ENCODE measurements at places on chromosomes 5 and 9.

- no peak for DNase-seq
Measured at GRCh38 chr5:171808951-171809350, 23.3 kb downstream of the SMIM23 start.

- DNase-seq, result no peak
Measured at GRCh38 chr5:88923623-88924329, 40.8 kb upstream of the MEF2C start.

DNA sequence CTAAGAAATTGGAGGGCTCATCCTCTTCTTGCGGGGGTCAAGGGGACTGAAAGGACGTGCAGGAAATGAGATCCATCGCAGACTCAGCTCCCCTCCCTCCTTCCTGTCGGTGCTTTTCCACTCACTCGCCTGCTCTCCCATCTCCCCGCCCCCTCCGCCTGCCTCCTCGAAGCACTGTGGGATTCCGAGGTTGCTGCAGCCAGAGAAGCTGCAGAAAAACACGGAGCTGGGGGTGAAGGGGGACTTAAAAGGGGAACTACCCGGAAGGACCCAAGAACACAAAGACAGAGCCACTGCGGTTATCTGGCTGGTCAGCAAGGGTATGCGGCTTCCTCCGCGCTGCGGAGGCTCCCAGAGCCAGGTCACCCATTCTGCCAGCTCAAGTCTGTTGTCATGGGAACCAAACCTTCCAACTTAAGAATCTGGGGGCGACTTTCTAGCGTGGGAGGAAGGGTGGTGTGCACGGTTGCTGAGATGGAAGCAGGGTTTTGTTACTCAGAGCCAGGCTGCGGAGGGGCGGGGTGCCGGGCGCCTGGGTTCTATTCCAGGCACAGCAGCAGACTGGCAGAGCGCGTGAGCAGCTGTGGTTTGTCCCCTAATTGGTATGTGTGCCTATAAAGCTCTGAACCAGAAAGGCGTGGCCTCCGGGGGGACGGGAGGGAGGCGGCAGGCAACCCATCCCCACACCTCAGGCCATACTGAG lies 24.9 kb downstream of the PCDHGC5 start:
- DNase-seq, result peak; percentile 79

DNA sequence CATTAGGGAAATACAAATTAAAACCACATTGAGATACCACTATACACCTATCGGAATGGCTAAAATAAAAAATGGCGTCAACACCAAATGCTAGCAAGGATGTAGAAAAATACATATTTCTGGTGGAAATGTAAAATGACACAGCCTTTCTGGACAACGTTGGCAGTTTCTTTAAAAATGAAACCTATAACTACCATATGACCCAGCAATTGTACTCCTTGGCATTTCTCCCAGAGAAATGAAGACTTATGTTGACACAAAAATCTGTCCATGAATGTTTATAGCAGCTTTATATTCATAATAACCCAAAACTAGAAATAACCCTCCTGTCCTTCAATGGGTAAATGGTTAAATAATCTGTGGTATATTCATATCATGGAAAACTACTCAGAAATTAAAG lies 188.7 kb upstream of the RAD23B start:
- no peak for DNase-seq

- DNase-seq, result peak; percentile 69
Measured at GRCh38 chr9:122213589-122214413, 15.0 kb downstream of the LHX6 start.

- no peak for DNase-seq
Measured at GRCh38 chr9:136377341-136378169, 4.1 kb upstream of the CARD9 start.

DNA sequence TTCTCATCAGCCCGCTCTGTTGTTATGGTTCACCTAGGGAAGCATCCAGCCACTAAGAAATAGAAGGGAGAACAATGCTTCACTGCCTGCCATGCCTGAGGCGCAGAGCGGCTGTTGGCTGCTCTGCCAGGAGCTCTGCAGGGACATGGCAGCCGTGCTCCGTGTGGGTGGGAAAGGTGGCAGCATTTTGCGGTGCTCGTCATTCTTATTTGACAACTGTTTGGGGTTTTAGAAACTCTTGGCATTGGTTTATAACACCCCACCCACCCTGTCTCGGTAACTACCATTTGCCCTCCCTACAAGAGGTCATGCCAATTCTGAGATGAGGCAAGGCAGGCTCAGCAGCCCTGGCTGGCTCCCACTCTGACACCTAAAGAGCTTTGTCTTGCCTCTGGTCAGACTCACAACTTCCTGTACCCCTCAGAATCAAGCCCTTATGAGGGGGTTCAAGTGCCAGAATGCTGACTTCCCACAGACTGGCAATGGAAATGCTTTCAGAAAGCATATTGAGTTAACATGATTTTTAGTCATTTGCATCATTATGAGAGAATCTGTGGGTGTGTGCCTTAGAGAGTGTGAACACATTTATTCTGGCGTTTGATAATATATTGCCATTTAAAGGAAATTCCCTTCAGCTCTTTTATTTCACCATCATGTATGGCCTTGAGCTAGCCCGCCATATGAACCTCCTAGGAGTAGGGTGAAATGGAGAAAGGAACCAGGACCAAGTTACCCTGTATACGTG lies 288.0 kb upstream of the ANKRD55 start:
- no peak for DNase-seq

DNA sequence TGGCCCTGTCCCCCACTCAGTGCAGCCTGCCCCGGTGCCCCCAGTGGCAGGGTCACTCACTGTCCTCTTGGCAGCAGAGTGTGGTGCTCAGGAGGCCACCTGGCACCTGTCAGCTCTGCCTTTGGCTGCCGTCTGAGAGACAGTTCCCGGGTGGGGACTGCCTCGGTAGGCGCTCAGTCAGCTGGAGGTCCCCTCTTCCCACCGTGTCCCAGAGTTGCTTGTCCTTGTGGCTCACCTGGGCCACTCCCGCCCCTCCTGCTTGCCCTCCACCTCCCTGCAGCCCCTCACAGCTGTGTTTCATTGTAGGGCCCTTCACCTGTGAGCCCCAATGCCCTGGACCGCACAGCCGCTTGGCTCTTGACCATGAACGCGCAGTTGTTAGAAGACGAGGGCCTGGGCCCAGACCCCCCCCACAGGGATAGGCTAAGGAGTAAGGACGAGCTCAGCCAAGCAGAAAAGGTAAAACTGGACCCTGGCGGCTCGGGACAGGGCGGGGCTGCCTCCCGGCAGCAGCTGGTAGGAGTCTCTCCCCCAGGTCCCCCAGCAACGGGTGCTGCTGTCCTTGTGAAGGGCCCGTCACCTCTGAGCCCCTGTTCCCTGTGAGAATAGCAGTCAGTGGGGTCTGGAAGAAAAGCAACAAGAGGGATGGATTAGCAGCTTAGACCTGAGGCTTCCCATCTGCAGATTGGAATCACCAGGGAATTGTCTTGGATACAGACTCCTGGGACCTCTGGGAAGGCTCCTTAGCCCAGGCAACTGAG lies 122.7 kb downstream of the DAB2IP start:
- DNase-seq, result no peak

DNA sequence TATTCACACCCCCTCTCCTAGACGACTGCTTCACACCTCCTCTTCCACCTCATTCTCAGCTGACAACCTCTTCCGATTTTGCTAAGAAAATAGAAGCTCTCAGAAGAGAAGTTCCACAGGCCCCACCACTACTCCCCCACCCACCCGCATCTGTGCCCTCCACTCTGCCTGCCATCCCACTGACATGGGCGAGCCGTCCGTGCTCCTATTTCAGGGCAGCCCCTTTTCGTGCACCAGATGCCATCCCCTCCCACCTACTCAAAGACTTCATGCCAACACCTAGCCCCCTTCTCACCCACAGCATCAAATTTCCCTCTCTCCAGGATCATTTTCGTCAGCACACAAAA lies 34.6 kb upstream of the JADE2 start:
- no peak for DNase-seq

GRCh38 chr5:44933686-44934085 lies 124.9 kb downstream of the MRPS30 start:
- DNase-seq, result no peak

GRCh38 chr5:97544678-97545077 lies 361.6 kb upstream of the RIOK2 start:
- no peak for DNase-seq

DNA sequence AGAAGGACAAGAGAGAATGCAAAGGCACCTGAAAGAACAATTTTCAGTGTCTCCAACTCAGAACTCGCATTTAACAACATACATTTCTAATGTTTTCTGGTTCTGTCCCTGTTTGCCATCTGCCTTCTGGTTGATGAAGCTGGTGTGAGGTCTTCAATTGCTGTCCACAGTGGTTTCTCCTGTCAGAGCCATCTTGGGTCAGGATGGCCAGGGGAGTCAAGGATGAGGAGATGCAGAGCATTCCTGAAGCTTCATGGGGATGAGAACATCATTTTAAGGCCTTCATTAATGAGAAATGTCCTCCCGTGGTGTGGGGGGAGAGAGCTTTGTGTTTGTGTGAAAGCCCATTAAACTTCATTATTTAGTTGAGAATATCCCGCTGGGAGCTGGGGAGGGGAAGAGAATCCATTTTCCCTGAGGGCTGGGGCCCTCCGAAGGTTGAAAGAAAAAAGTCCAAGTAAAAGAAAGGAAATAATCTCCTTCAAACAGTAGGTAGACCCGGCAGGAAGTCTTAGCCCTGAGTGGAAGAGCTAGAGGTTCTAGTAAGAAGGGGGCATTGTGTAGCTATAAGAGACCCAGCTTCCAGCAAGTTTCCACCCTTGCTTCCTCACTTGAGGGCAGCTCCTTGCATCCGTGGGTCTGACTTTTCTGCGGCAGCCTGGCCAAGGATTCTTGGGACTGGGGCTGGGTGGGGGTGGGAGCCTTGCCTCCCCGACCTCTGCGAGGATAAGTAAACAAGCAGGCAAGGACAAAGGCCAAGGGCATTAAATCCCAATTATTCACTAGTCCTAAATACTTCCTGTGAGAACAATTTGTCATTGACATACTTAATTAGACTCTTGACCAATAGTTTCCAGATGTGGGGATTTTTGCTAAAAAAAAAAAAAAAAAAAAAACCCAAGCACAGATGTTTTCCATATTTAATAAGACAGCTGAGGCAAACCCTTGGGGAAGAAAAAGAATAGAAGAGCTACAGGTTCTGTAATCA lies 119.2 kb downstream of the MSX2 start:
- DNase-seq, result no peak

GRCh38 chr5:125579182-125579581 lies 832.7 kb upstream of the ZNF608 start:
- DNase-seq, result no peak
